ENCODE measurements at places on chromosomes 16 and 17.

- DNase-seq = peak; percentile 66
Observed at GRCh38 chr17:1487939-1488825, 4.3 kb downstream of the MYO1C start.

DNA sequence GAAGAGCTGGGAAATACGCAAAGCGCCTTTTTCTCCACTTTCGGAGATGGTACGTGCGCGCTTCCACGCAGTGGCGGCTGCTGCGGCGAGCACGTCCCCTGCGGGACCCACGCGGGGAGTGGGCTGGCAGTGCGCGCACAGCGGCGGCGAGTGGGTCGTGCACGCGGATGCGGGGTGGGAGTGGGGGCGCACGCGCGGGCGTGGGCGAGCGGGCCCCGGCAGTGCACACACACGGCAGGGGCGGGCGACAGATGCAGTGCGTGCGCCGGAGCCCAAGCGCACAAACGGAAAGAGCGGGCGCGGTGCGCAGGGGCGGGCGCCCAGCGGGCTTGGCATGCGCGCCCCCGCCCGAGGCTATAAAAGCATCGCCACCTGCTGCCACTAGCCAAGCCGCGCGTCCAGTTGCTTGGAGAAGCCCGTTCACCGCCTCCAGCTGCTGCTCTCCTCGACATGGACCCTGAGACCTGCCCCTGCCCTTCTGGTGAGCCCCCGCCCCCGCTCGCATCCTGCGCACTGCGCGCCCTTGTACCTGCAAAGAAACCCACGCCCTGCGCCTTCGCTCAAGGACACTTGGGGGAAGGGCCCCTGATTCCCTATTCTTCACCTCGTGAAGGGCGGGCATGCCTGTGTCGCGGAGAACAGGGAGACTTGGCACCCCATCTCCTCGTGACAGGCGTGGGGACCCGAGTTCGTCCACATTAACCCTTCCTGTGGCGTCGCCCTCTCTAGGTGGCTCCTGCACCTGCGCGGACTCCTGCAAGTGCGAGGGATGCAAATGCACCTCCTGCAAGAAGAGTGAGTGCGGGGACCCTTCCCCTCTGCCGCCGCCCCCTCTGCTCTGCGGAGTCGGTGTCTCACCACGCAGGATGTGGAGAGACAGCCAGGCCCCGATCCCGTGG lies at the start of gene MT3:
Gene MT3 (plus strand): TSS at position 388 of the 899 bp plus-strand sequence. CDS start 63 bp downstream, at position 451.
- peak; percentile 29 for DNase-seq

DNA sequence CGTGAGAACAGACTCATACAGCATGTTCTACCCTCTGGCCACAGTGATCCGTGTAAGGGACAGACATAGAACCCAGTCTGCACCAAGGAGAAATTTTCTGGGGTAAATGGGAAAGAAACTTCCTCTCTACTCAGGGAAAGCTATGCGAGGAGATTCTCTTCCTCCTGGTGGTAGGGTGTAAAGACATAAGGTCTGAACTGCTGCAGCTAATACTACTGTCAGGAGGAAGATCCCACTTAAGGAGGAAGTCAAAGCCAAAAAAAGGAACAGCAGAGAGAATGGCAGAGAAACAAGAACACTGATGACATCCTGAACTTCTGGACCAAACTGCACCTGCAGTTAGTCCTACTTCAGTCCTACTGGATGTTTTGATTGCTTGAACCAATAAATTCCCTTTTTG lies 7.1 kb upstream of the TM4SF5 start:
- no peak for DNase-seq

- DNase-seq = no peak
Observed at GRCh38 chr16:12600116-12600515, 203.6 kb downstream of the CPPED1 start.

DNA sequence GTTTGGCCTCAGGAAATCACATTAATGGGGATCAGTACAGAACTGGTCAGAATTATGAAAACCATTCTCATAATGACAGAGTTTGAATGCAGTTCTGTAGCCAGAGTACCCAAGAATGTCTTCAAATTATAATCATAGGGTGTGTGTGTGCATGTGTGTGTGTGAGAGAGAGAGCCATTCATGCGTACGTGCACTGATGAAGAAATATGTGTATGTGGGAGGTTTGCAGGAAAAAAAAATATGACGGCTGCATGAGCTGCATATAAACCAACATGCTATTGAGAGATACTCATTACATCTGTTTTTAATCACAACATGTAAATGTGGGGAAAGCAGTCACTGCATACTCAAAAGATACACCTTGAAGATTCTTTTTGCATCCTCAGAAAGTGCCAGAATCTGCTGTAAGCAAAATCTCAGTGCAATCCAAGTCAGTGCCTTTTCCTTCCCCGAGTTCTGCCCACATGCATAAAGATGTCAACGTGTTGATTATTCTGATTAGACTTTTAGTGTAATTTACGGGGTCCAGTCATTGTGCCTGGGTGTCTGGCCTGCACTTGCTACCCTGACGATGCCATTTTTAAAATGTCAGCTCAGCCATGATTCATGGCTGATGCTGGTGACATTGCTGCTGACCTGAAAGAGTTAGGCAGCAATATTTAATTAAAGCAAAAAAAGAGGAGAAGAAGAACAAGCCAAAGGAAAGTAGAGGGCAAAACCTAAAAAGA lies 378.7 kb upstream of the ZFHX3 start:
- DNase-seq = no peak

GRCh38 chr16:75320435-75320834 lies 69.0 kb upstream of the BCAR1 start:
- no peak for DNase-seq

All from CD4-positive, alpha-beta memory T cell (primary cell).